ENCODE measurements at places on chromosomes 3 and 15.

DNA sequence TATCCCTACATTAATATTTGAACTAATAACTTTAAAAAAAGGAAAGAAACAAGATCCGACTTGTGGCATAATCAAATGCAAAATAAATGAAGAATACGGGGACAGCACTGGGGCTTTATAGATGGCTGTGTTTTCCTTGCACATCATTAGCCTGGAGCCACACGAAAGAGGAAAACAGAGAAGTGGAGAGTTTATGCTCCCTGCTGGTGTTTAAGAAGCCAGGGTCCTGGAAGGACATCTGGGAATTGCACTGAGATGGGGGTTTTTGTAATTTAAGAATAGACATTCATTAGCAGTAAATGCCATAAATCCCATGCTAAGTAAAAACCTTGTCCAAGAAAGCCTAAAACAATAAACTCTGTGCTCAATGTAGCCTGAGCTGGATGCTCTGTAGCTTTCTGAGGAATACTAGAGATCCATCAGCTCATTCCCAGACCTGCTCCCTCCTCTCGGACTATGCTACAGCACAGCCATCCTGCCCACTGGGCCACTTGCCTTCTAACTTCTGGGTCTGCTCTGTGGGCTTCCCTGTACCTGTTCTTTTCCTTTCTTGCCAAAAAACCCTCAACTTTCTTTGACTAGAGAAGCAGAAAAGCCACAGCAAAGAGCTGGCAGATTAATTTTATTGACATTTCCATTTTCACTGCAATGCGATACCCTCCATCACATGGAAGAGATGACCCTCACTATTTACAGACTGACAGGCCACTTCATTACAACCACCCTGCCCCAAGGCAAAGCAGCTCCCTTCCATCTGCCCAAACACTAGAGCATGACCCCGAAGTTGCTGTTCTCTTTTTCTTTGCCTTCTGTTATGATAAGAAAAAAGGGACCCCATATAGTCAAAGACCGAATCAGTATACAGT lies 62.3 kb downstream of the MEIS2 start:
- DNase-seq: no peak

DNA sequence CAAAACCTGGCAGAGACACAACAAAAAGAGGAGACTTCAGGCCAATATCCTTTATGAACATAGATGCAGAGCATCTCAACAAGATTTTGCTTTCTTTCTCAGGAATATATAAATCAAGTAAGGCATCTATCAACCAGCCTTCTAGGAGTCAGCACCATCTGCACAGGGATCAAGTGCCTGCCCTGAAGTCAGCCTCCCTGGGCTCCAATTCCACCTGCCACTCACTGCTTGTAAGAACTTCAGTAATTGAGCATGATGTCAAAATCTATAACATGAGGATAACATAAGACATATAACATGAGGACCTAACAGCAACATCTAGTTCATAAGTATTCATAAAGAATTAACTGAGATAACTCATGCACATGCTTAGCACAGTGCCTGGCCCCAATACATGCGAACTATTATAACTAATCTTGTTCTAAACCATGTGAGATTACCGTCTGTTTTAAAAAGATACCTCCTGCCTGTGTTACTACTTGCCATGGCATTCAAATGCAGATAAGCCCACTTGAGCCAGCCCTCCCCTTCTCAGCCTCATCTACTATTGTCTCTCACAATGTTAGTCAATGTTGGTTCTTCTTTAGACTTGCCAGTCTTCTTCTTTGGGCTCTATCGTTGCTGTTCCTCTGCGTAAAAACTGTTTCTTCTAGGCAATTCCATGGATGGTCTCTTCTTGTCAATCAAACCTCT lies 91.6 kb downstream of the PLD1 start:
- DNase-seq: no peak

DNA sequence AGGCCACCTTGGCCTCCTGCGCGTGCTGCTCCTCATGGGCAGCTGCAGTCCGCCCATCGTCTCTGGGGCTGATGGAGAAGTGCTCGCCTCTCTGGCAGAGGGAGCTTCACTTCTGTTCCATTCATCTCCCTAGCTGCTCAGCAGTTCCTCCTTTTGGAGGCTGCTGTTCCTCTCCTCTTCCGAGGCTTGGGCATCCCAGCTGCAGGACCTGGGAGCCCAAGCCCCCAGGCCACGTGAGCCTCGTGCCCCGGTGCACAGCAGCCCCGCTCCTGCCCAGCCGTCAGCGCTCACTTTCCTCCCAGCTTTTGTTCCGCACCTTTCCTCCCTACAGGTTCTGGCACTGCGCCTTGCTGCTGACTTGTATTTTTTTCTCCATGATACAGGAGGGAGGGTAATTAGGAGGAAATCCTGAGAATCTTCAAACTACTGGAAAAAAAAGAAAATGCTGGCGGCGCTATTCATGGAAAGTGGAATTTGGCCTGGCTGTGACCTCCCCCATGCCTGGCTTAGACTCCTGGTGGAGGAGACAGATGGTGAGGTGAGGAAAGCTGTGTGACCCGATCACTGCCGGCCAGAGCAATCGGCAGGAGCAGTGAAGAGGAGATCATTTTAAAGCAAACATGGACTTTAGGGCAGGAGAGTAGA lies 210.1 kb downstream of the CHST2 start:
- no peak for DNase-seq

DNA sequence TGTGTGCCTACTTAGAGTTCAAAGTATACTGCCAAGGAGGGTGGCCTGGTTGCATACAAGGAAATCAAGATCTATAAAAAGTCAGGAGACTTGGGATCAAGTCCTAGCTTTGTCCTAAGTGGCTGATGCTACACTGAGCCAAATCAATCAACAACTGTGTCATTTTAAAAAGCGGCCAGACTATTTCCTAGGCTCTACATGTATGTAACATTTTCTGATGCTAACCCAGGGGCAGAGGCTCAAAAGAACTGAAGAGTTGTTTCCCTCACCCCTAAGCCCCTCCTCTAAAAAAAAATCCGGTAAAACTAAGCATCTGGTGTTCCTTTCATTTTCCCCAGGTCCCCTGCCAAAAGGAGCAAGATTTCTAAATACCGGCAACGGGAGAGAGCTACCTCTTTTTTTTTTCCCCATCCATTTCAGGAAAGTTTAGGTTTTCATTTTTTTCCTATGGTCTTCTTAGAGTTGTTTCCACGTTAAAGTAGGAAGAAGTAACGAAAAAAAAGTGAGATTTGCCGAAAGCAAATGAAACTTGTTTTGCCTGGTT lies 18.8 kb upstream of the CHD2 start:
- DNase-seq: no peak
